ENCODE measurements at places on chromosomes 4 and X.
A peak's percentile ranks its signal among the peaks of the same experiment; 100 is the strongest.

DNA sequence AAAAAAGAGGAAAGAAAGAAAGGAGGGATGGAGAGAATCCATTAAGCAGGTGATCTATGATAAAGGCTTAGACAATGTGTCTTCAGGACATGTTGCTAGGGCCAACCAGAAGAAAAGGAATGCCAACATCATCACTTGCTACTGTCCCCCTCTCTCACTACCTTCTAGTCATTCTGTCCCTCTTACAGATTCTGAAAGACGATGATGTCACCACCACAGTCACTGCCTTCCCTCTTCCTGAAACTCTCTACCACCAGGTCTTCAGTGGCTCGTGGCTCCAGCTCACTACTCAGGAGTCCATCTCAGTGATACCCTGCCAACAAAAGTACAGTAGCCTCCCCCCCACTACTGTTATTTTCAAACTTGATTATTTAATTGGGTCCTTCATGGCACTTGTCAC, 64.0 kb downstream of the KCNIP4 start:
- H3K4me3 ChIP-seq = no peak overlapping the region
- peaks cover 17% of the 10 kb centered on the region for H3K4me1 ChIP-seq
- no peak overlapping the region for H3K27ac ChIP-seq
- H3K27me3 ChIP-seq = no peaks in the 10 kb centered on the region
- no peak for DNase-seq

DNA sequence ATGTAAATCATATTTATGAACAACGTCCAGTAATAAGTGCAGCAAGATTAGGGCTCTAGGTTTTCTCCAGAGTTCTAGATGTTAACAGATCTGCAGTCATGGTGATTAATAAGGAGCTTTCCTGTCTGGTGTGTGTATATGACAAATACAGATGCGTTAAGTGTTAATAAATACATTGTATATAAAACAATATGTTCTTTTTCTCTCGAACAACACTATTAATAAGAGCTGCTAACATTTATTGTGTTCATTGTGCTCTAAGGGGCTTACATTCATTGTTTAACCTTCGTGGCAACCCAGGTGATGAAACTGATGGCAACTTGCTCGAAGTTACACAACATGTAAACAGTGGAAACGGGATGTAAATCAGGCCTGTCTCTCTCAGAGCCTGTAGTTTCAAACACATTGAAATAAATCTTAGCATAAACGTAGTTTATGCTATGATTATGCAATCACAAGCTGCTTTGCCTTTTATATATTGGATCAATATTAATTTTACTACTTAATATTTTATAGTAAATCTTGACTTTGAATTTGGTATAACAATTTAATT, 547 bp upstream of the CLGN start:
- peaks cover 8% of the 10 kb centered on the region for H3K4me1 ChIP-seq
- H3K4me3 ChIP-seq = peak overlapping the region; percentile 82
- H3K27ac ChIP-seq = peak overlapping the region; percentile 63
- peaks cover 22% of the 10 kb centered on the region for H3K27me3 ChIP-seq
- no peak for DNase-seq

DNA sequence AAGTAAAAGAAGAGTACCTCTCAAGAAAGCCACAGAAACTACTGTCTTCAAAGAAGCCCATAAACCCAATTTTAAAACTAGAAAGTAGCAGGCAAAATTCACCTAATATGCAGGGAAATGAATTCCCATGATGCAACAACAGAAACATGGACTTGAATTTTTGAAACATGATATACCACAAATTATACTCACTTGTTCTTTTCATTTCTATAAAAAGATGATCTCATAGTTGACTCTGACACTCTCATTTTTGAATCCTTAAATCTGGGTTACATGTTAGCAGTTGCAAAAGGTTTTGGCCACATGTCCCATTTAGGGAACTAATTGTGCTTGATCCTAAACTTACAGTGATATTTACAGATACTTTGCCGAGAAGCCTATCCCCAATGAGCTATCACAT, 1130.8 kb downstream of the FAT4 start:
- peak overlapping the region; percentile 2 for H3K27ac ChIP-seq
- DNase-seq = no peak

- no peaks in the 10 kb centered on the region for H3K4me1 ChIP-seq
- no peak overlapping the region for H3K27ac ChIP-seq
- H3K27me3 ChIP-seq = no peaks in the 10 kb centered on the region
- H3K36me3 ChIP-seq = peaks cover 19% of the 10 kb centered on the region
Observed at GRCh38 chr4:51999250-51999649, 20.9 kb downstream of the LRRC66 start.

DNA sequence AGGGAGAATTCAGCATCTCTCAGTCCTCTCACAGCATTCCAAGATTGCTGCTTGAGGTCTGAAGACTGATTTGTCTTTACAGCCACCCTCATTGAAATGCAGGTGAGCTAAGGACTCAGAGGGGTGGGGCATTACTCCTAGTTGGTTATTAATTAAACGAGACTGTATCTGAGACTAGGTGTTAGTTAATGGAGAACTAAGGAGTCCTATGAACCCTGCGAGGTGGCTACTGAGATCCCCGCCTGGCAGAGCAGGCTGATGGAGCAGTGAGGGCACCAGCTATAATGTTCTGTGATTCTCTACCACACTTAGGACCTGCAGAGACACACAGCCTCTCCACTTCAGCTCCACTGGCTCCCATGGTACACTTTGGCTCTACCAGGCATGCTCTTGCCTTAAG, 215.3 kb downstream of the MID1IP1 start:
- no peak overlapping the region for H3K4me3 ChIP-seq
- no peaks in the 10 kb centered on the region for H3K27me3 ChIP-seq
- H3K36me3 ChIP-seq = no peaks in the 10 kb centered on the region
- peaks cover 14% of the 10 kb centered on the region for H3K4me1 ChIP-seq

GRCh38 chr4:113355550-113356371, 306.3 kb downstream of the ANK2 start:
- no peak overlapping the region for H3K4me3 ChIP-seq
- H3K4me1 ChIP-seq = peaks cover 13% of the 10 kb centered on the region
- H3K27me3 ChIP-seq = no peaks in the 10 kb centered on the region
- DNase-seq = no peak
- peak overlapping the region; percentile 63 for H3K27ac ChIP-seq

GRCh38 chr4:104722467-104722866, 227.8 kb upstream of the CXXC4 start:
- no peak overlapping the region for H3K4me3 ChIP-seq
- no peaks in the 10 kb centered on the region for H3K36me3 ChIP-seq
- no peak overlapping the region for H3K27ac ChIP-seq
- H3K4me1 ChIP-seq = no peaks in the 10 kb centered on the region
- no peak for DNase-seq

- H3K27ac ChIP-seq = no peak overlapping the region
- no peak for DNase-seq
- H3K27me3 ChIP-seq = peaks cover 18% of the 10 kb centered on the region
- no peaks in the 10 kb centered on the region for H3K36me3 ChIP-seq
Observed at GRCh38 chr4:44674471-44674870, 3.7 kb upstream of the GUF1 start.

GRCh38 chrX:101676571-101676970, 16.9 kb upstream of the ARMCX2 start:
- H3K27me3 ChIP-seq = no peaks in the 10 kb centered on the region
- no peaks in the 10 kb centered on the region for H3K4me1 ChIP-seq
- H3K27ac ChIP-seq = no peak overlapping the region
